Posterior vena cava (tissue), 2 donors: ENCODE measurements at places on chromosomes 7 and 10. TPM values are rescaled to one million over a fixed set of nuclear protein-coding genes. Genes with fewer than 3 reads are reported as not detected.

DNA sequence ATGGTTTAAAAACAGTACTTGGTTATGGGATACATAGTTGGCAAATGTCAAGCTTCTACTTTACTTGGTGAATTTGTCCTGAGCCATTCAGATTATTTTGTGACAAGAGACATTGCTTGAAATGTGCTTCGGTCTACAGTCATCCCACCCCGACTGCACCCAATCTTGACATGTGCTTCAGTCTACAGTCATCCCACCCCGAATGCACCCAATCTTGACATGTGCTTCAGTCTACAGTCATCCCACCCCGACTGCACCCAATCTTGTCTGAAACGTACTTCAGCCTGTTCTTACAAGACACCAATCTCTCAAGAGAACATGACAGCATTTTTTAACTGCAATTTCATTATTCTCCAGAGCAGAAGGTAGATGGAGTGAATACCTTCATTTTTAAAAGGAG, 47.8 kb downstream of the PRKCQ start:
- DNase-seq = no peak

GRCh38 chr10:110207805-110208613, 604 bp downstream of the MXI1 start:
- peak; percentile 83 for DNase-seq

DNA sequence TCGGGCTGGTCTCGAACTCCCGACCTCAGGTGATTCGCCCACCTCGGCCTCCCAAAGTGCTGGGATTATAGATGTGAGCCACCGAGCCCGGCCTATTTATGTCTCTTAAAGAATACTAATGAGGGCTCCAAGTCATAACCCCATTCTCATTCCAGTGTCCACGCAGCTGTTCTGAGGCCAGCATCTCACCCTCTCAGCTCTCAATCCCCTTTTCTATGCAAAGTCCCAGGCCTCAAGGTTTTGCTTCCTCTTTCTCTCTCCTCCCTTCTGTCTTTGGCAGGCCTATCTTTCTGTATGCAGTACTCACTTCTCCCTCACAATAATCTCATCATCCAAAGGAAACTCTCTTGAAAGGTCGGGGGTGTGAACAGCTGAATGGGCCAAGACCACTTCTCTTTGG, 28.0 kb upstream of the VSIR start:
- DNase-seq = no peak

Gene ADAM22
- 11.5 TPM for total RNA-seq

Gene ABCB4
- 3.7 TPM for total RNA-seq

Gene VSTM2A
- not detected for total RNA-seq

Gene ZC3HAV1L
- total RNA-seq = 9.2 TPM
